ENCODE measurements at places on chromosomes 1 and 21. TPM values are rescaled to one million over a fixed set of nuclear protein-coding genes. Genes with fewer than 3 reads are reported as not detected.

GRCh38 chr1:198176179-198176578 lies 19.4 kb downstream of the NEK7 start:
- no peak for DNase-seq

GRCh38 chr1:153626904-153627714 lies at the start of gene S100A13:
Gene S100A13, minus strand, starts transcription at chr1:153627505. Its CDS starts 1,033 bp downstream, at chr1:153626472.
- peak; percentile 57 for DNase-seq

Gene PGLYRP3
- not detected for total RNA-seq

GRCh38 chr1:56473582-56474270 lies 105.6 kb downstream of the PLPP3 start:
- peak; percentile 9 for DNase-seq

DNA sequence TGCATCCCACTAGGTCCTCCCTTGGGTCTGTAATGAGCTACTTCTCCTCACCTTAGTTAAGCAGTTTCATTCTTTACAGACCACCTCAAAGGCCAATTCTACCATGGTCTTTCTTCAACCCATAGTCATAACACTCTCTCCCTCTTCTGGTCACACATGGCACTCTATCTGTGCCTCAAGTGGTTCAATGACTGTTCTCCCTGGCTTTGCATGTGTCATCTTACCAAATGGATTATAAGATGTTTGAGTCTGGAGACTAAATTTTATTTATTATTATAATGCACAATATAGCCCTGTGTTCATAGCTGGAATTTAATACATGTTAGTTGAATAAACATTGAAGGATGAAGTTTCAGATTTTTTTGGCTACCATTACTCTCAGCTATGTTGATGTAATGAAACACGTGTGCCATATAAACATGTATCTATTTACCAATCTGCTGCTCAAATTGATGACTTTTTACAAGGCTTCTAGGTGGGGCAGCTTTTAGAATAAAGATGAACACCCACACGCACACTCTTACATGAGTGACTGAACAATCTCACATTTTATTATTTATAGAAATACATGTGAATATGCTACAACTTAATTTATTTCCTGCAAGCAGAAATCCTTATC lies 102.1 kb downstream of the RUNX1 start:
- no peak for DNase-seq

GRCh38 chr1:228339766-228340685 lies 66.6 kb downstream of the TRIM11 start:
- DNase-seq, result no peak

Gene ZBTB21
- 14.3 TPM for total RNA-seq

Gene TEX38
- total RNA-seq, result not detected

Gene HES3
- total RNA-seq, result not detected

GRCh38 chr1:172095846-172096245 lies 254.5 kb downstream of the DNM3 start:
- DNase-seq, result no peak

DNA sequence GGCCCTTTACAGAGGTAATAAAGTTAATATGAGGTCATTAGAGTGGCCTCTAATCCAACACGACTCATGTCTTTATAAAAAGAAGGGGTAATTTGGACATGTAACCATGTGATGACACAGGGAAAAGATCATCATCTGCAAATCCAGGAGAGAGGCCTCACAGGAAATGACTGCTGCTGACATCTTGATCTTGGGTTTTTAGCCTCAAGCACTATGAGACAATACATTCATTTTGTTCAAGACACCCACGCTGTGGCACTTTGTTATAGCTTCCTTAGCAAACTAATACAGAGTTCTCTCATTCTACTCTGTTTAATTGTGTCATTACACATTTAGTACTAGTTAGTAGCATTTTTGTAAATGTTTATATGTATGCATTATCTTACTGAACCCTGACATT lies 64.0 kb upstream of the RUNX1 start:
- no peak for DNase-seq

- DNase-seq, result no peak
Measured at GRCh38 chr1:221829327-221830015, 87.6 kb upstream of the DUSP10 start.

GRCh38 chr1:25011943-25012638 lies 82.0 kb upstream of the RUNX3 start:
- DNase-seq, result no peak
